Natural killer cell treated with Interleukin-12 subunit alpha and Interleukin-12 subunit beta and Interleukin-15 and Interleukin-18, amount 100 ng/mL, for 72 hours (primary cell): ENCODE measurements at places on chromosomes 1 and 21. TPM values are rescaled to one million over a fixed set of nuclear protein-coding genes. Genes with fewer than 3 reads are reported as not detected.

DNA sequence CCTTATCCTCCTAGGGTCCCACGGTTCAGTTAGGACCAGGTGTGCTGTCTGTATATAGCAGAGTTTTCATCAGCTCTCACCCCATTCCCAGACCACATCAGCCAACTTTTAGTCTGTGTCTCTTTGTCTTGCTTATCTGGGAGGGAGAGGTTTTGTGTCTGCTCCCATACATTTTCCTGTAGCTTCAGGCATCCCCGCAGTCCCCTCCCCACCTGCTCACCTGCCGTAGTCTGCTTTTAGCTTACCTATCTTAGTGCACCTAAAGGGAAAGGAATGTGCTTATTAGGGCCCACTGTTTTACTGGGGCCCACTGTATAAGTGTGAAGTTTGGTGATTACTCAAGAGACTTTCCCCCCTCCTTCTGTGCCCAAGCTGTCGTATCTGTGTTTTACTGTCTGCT, 225.1 kb downstream of the PLA2G4A start:
- no peak for DNase-seq

DNA sequence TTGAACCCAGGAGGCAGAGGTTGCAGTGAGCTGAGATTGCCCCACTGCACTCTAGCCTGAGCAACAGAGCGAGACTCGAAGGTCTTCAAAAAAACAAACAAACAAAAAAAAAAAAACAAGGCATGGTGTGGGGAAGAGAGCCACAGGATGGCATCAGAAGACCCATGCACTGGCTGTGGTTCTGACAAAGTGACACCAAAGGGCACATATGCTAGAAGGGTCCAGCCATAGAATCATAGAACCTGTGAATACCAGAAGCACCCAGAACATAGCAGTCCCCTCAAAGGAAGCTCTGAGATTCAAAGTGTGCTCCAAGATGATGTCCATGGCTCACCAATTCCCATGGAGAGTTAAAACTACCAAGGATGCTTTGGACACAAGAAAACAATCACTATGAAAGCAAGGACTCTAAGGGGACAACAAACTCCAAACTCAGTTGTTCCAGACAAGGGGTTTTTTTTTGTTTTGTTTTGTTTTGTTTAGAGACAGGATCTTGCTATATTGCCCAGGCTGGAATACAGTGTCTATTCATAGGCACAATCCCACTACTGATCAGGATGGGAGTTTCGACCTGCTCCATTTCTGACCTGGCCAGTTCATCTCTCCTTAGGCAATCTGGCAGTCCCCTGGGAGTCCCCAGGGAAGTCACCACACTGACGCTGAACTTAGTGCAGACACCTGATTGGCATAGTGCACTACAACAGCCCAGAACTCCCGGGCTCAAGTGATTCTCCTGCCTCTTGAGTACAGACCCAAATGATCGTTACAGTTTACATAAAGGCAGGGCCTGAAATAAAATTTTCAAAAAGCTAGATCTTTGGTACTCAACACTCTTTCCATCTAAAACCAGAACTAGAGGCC, 56.4 kb downstream of the TGFBR3 start:
- no peak for DNase-seq

GRCh38 chr1:24349891-24350290, 30.7 kb downstream of the GRHL3 start:
- no peak for DNase-seq

DNA sequence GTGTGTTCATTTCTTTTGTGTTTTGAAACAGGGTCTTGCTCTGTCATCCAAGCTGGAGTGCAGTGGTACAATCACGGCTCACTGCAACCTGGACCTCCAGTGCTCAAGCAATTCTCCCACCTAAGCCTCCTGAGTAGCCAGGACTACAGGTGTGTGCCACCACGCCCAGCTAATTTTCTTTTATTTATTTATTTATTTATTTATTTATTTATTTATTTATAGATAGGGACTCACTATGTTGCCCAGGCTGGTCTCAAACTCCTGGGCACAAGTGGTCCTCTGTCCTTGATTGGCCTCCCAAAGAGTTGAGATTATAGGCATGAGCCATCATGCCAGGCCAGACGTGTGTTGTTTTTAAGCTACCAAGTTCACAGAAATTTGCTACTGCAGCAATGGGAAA, 43.8 kb upstream of the TLR5 start:
- no peak for DNase-seq

DNA sequence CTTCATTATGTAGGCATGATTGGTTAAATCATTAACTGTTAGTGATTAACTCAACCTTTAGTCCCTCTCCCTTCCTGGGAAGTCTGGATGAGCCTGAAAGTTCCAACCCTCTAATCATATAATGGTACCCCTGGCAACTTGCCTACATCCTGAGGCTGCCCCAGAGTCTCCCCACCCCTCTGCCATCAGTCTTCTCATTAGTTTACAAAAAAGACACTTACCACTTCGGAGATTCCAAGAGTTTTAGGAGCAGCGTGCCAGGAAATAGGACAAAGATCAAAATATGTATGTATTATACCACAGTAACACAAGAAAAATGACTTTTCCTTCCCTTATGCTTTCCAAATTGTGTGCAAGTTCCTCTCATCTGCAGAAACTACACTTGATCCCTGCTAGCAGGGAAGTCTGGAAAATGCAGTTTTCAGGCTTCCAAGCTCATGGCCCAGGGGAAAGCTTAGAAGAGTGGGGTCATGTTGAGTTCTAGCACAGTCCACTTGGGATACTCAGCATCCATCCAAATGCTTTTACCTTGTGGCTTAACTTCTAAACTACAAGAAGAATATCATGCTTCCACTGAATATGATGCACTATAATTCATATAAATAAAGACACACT, 64.6 kb upstream of the PPIH start:
- no peak for DNase-seq

DNA sequence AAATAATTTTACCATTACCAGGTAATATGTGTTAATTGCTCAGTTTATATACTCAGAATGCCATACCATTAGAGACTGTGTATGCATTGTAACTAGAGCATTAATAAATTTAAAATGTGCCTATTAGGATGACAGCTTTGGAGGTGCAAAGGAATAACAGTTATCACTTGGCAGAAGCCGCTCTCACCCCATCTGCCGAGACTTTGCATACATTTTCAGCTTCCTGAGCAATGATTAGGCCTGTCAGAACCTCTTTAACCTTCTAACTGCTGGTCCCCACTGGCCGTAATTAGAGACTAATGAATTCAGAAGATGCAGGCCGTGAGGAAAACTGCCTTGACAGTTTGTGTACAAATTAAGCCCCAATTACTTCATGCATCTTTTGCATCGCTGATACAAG, 158.0 kb upstream of the PROX1 start:
- DNase-seq: no peak

DNA sequence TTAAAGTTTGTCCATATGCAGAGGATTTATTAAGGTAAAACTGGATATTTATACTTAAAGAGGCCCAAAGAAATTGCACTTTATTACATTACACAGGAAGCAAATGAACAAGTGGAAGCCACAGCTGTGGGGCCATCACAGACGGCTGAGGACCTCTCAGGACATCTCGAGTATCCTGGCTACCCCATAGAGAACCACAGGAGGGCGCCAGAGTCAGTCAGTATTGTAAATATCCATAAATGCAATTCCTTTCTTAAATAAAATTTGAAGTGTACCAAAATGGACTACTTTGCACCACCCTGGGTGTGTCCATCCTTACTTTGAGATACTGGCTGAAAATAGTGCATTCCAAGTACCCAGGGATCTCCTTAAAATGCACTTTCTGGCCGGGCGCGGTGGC, 257.2 kb downstream of the MRPL39 start:
- DNase-seq: no peak

- no peak for DNase-seq
Observed at GRCh38 chr1:215421744-215422143, 145.4 kb upstream of the KCTD3 start.

DNA sequence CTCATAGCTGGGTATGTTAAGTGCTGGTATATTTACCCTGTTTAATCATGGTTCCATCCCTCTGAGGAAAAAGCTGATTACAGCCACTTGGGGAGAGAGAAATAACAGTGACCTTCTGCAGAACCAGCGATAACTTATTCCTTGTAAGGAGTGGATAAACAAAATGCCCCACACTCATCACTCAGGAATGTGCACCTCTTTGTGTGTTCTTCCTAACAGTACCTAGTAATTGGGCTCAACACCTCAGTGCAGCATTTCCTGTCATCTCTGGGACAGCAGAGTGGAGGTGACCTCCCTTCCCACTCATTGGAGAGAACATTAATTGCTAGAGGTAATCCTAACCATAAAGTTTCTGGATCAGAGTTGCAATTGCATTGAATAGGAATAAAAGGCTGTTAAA, 112.5 kb upstream of the F3 start:
- DNase-seq: no peak

- no peak for DNase-seq
Observed at GRCh38 chr1:245942856-245943255, 564.2 kb downstream of the SMYD3 start.

GRCh38 chr1:108482708-108483107, 32.6 kb downstream of the NBPF6 start:
- no peak for DNase-seq

GRCh38 chr1:95475686-95476457, 241.9 kb downstream of the RWDD3 start:
- DNase-seq: no peak

- no peak for DNase-seq
Observed at GRCh38 chr1:40976952-40977690, 2.4 kb upstream of the CTPS1 start.

GRCh38 chr21:42739061-42739931, 85.9 kb downstream of the PDE9A start:
- no peak for DNase-seq

GRCh38 chr1:60924964-60925798, 157.2 kb upstream of the NFIA start:
- DNase-seq: no peak

Gene AADACL4
- not detected for total RNA-seq

Gene HPDL
- total RNA-seq: 51.9 TPM

Gene TAS1R1
- total RNA-seq: not detected

Gene CFAP74
- total RNA-seq: not detected

Gene TMEM79
- total RNA-seq: 12.0 TPM

Gene CACNA1S
- not detected for total RNA-seq

Gene GUCA2A
- not detected for total RNA-seq

Gene DDI2
- 35.0 TPM for total RNA-seq

Gene F13B
- not detected for total RNA-seq

Gene SLC16A4
- 0.48 TPM for total RNA-seq

Gene DNASE2B
- not detected for total RNA-seq

Gene C1orf210
- total RNA-seq: not detected

Gene APCS
- total RNA-seq: not detected
